Omental fat pad (tissue), 4 donors: ENCODE measurements at places on chromosomes 1 and 21.

DNA sequence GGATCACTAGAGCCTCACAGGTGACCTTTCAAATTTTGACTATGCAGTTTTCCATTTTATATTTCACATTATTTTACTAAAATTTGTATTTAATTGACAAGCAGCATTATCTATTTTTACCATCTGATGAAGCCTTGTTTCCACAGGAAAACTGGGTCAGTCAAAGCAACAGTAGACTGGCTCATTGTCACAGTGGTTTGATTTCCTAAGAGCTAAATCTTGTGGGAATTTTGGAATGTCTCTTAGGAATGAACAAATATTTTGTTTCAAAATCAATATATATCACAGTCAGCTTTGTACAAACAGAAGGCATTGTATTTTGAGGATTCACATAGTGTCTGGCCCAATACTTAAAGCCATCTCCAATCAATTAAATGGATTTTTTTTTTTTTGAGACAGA is 152.6 kb upstream of the RNPC3 start:
- no peak for DNase-seq

- DNase-seq: no peak
Measured at GRCh38 chr1:110787328-110788071, 85.4 kb upstream of the CD53 start.

DNA sequence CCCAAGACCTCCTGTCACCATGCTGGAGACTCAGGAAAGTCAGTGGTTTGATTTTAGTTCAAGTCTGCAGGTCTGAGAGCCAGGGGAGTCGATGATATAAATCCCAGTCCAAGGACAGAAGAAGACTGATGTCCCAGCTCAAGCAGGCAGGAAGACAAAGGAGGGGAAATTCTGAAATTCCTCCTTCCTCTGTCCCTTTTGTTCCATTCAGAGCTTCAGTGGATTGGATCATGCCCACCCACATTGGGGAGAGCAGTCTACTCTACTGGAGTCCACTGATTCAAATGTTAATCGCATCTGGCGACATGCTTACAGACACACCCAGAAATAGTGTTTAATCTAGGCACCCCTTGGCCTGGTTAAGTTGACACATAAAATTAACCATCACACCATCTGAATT is 7.2 kb upstream of the ADAMTS1 start:
- no peak for DNase-seq

DNA sequence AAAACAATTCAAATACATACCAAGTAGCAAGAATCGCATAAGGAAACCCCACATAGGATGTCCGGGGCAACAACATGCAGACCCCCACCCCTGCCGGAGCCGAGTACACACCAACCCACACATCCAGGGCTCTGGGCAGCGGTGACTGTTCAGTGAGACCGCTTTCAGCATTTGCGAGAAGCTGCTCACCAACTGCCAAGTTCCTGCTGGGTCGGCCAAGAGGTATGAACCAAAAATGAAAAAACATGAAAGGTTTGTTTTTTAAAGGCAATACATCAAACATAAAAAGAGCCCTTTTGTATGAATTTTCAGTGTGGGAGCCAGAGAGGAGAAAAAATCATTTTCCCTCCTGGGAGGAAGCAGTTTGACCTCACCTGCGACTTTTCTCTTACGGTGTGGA is 92.3 kb downstream of the SIM2 start:
- DNase-seq: no peak

DNA sequence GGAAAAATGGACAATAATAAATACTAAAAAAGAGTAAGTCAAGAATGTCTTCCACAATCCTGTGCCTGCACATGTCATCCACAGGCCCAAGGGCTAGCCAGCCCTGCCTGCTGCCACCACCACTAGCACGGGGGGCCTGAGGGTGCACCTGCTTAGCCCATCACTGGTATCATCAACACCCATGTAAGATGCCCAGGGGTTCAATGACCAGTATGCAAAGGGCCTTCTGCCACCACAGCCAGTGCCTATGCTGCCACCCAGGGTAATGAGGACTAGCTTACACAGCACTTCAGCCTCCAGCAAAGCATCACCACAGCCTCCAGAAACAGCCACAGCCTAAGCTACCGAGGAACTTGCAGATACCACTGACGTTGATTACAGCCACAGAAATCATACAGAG is 46.3 kb downstream of the POFUT2 start:
- no peak for DNase-seq

DNA sequence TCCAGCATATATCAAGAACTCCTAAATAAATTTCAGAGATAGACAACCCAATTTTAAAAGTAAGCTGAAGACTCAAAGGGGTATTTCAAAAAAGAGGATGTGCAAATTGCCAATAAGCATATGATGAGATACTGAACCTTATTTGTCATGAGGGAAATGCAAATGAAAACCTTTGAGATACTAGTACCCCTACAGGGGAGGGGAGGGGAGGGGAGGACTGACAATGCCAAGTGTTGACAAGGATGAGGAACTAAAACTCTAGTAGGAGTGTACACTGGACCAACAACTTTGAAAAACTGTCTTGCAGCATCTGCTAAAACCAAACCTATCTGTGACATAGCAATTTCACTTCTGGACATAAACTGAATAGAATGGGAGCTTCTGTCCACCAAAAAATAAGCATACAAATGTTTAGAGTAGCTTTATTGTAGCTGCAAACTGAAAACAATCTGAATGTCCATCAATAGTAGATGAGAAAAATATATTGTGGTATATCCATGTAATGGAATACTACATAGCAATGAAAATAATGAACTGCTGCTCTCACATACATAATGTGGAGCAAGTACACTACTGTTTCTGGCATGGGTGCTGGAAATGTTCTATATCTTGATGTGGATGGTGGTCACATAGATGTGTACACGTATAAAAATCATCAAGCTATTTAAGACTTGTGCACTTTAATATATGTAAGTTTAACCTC is 57.2 kb downstream of the CDK18 start:
- DNase-seq: no peak

- no peak for DNase-seq
Measured at GRCh38 chr21:32457360-32457840, 44.9 kb downstream of the EVA1C start.

GRCh38 chr21:45257673-45258341 is 29.9 kb downstream of the POFUT2 start:
- DNase-seq: no peak

DNA sequence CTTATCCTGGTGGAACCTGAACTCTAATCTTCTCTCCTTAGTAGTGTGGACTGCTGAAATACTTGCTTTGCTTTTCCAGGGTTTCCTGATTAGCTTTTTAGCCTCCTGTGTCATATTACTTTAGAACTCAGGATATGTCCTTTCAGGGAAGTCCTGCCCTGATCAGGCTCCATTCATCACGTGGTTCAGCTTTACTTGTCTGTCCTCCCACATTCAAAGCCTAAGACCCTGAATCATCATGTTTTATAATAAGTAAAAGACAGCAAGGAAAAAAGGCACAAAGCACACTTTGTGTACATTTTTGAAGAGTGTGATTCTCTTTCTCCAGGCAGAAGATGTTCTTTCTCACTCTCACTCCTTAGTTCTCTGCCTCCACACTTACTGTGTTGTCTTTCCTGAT is 70.6 kb downstream of the PATJ start:
- no peak for DNase-seq

DNA sequence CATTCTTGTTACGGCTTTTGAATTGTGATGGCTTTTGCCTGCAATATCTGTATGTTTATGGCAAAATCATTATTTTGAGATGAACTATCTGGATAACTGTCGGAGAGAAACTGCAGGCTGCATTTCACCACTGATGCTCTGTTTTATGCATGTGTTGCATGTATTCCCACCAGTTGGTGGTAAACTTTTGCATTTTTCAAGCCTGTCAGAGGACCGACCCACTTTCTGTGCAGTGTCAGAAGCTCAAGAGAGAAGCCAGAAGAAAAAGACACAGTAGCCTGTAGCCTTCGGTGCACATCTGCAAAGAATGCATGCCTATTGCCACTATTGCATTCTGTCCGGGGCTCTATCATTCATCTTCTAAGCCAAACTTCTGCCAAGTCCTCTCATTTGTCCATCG is 41.6 kb downstream of the OLIG1 start:
- no peak for DNase-seq

DNA sequence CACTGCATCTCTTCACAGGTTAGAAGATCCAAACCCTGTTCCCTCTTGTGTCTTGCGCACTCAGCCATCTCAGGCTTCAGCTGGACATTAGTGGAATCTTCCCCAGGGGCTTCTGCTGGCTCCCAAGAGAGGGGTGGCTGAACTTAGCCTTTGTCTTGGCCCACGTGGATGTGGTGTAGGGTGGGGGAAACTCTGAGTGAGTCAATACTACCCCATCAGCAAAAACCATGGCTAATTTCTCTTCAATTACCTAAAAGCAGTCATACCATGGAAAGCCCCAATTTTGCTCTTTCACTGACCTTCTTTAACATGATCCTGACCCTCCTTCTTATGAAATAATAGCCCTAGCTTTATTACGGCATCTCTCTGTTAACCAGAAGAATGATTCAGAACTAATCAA is 72.5 kb upstream of the RAB3GAP2 start:
- no peak for DNase-seq

- DNase-seq: no peak
Measured at GRCh38 chr21:34700605-34701004, 31.8 kb downstream of the CLIC6 start.

GRCh38 chr1:68112835-68113243 is 62.4 kb upstream of the DIRAS3 start:
- DNase-seq: no peak

- DNase-seq: no peak
Measured at GRCh38 chr1:41484402-41485241, at the start of gene EDN2. EDN2 (minus strand) TSS chr1:41484683; CDS start chr1:41484601, 82 bp downstream.

DNA sequence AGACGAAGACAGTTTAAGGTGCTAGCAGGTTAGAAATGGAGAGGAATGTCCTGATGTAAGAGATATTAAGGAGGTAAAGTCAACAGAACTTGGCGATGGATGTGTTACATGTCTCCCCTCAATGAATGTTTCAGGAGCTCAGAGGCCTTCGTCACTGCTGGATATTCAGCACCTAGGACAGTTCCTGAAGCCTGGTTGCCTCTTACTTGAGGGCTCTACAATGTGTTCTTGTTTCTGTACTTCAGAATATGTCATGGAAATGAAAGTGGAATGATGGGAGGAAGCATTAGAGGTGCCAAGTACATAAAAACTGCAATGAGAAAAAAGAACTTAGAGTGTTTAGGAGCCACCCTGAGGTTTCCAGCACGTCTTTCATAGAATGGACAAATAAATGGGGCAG is 17.7 kb downstream of the TNR start:
- no peak for DNase-seq

DNA sequence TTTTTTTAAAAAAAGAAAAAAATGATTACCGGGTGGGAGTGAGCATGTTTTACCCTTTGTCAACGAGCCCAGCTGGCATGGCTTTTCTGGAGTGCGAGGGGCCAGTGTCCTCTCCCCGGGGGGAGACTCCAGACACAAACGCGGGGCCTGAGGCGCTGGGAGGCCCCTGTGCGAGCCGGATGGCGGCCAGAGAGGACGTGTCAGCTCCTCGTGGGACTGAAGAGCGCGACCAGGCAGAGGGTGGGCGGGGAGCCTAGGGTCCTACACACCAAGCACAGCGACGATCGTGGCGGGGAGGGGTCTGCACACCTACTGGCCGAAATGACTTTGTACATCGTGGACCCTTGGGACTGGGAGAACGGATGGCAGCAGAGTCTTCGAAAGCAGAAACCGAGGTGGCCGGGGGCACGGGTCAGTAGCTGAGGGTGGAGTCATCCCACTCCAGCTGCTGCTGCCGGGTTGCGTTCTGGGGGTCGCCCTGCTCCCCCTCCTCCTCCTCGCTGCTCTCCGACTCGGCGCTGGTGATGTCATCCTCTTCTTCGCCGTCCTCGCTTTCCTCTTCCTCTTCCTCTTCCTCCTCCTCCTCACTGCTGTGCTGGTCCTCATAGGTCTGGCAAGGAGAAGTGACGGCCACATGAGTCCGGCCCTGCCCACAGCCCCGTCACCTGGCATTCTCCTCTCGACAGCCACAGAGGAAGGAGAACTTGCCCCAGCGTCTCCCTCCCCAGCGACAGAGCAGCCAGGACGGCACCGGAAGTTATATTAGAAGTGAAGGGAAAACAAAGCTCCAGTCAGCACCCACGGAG is 78.8 kb downstream of the PIK3CD start:
- no peak for DNase-seq

DNA sequence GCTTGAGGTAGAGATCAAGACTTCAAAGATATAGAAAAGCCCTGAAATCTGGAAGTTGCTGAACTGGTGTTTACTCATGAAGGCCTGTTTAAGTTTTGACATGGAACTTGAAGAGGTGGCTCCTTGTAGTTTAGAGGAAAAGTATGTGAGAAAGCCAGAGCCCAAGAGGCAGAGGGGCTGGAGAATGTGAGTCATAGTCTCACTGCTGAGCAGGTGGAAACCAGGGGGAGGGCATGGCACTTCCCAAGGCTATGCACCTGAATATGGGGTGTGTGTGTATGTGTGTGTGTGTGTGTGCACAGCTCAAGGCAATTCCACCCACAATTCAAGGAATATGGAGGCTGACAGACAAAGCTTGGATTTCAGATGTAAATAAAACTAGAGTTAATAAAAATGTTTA is 46.8 kb upstream of the C1orf198 start:
- no peak for DNase-seq

DNA sequence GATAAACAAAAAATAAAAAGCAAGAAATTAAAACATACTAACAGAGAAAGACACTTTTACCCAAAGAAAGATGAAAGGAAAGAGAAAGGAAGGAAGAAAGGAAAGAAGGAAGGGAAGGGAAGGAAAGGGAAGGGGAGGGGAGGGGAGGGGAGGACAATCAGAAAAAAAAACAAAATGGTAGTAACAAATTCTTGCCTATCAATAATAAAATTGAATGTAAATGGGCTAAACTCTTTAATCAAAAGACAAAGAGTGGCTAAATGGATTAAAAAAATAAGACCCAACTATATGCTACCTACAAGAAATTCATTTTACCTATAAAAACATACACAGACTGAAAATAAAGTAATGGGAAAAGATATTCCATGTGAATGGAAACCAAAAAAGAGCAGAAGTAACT is 372.9 kb upstream of the NFIA start:
- no peak for DNase-seq

DNA sequence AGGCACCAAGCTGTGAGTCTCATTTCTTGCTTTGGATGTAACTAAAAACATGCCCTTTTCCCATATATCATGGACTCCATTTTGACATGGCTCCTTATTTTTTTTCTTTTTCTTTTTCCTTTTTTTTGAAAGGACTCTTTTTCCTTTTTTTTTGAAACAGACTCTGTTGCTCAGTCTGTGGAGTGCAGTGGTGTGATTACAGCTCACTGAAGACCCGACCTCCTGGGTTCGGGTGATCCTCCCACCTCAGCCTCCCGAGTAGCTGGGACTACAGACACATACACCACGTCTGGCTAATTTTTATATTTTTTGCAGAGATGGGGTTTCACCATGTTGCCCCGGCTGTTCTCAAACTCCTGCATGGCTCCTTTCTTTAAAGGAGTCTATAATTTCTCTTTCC is 10.4 kb upstream of the SYCP1 start:
- no peak for DNase-seq

GRCh38 chr1:231236208-231236591 is 4.8 kb upstream of the GNPAT start:
- no peak for DNase-seq

DNA sequence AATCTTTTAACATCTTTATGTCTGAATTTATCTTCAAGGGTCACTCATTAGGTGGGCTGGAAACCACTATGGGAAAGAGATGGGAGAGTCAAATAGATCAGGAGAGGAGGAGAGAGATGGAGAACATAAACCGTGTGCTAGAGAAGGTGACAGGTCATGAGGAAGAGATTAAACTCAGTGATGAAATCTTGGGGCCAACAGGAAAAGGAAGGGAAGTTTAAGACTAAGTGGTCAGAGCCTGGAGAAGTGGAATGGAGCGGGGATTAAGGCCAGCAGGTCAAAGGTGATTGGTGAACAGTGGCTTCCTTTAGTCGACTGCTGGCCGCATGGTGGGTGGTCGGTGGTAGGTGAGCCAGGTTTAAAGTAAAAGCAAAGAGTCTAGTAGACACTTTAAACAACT is 169.3 kb upstream of the IVNS1ABP start:
- DNase-seq: no peak
